ENCODE measurements at places on chromosomes 6 and 20.
A peak's percentile ranks its signal among the peaks of the same experiment; 100 is the strongest.

DNA sequence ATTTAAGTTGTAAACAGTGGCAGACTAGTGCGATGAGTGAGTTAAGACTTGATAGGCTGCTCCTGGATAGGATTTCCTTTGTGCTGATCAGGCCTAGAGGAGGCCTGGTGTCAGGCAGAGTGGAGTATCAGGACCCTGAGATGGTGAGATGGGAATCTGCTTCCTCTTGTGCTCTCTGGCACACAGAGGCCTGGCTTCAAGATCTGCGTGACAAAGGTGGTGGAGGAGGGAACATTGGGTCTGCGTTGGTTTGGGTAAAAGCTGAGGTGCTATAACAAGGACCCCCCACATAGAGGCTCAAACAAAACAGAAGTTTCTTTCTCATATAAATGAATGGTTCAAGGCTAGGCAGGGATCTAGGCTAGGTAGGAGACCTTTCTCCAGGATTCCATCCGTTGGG, 20.3 kb downstream of the SCAND1 start:
- DNase-seq: no peak

DNA sequence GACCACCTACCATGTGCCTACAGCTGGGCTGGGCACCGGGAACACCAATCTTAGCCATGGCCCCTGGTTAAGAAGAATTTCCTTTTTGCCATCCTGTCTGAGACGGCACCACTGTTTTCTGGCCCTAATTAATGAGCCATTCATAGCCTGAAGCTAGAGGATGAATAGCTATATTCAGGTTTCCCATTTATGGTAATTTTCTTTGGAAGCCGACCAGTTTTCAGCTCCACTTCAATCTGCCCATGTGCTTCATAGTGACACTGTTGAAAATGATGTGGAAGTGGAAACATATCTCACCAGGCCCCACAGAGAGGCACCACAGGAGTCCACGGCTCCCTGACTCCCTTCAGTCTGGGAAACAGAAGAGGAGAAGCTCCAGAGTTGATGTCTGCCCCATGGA, 22.6 kb upstream of the ULBP3 start:
- no peak for DNase-seq

GRCh38 chr20:42067596-42067995, 449.4 kb upstream of the CHD6 start:
- DNase-seq: no peak

GRCh38 chr6:108920751-108921150, 72.5 kb downstream of the ARMC2 start:
- no peak for DNase-seq

DNA sequence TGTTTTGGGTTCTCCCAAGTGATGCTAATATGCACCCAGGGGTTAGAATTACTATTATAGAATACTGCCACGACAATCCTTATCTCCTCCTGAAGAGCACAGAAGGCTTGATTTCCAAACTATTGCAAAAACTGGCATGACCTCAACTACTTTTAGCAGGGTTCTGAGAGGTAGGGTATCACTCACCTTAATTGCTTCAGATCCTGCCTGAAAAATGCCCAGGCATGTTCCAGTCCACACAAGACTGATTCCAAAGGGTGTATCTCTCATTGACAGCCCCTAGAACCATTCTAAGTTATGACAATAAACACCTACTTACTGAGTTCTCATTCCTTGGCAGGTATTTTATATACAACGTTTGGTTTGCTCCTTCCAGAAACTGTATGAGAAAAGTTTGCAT, 5.0 kb upstream of the DSE start:
- DNase-seq: no peak

DNA sequence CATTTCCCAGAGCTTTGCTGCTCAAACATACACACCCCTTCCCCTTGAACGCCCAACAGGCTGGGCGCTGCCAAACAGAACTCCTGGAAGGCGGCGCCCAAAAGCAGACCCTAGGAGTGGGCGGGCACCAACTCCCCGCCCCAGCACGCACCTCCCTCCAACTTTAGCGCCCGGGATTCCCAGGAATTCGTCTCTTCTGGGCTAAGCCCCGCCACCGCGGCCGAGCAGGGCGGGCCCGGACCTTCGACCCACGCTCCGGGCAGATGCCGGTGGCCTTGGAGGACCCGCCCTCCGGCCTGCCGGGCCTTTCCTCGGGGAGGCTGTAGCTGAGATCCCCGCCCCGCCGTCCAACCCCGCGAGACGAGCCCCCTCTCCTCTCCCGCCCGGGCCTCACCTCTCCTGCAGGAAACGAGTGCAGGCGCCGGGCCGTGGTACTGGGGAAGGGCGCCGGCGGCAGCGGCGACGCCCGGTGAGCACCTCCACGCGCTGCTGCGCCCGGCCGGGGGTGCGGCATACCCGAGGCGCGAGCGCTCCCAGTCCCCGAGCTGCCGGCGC, 659 bp downstream of the MCUR1 start:
- peak; percentile 79 for DNase-seq

DNA sequence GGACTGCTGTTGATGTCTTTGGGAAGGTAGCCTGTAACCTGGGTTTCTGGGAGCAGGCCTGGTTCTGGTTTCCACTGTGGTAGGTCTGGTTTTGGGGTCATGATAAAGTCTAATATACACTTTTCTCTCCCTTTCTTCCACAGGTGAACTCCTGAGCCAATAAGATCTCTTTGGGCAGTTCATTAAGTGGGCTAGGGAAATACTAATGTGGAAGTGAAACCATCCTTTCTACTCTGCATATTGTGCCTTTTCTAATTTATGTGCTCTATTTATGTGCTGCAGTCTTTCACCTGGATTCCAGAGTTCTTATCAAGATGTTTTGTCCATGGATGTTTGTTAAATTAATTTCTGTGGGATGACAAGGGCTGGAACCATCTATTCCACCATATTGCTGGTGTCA, 165.7 kb upstream of the PTPRK start:
- no peak for DNase-seq

GRCh38 chr20:3406481-3407039, 909 bp downstream of the DNAAF9 start:
- DNase-seq: peak; percentile 46

DNA sequence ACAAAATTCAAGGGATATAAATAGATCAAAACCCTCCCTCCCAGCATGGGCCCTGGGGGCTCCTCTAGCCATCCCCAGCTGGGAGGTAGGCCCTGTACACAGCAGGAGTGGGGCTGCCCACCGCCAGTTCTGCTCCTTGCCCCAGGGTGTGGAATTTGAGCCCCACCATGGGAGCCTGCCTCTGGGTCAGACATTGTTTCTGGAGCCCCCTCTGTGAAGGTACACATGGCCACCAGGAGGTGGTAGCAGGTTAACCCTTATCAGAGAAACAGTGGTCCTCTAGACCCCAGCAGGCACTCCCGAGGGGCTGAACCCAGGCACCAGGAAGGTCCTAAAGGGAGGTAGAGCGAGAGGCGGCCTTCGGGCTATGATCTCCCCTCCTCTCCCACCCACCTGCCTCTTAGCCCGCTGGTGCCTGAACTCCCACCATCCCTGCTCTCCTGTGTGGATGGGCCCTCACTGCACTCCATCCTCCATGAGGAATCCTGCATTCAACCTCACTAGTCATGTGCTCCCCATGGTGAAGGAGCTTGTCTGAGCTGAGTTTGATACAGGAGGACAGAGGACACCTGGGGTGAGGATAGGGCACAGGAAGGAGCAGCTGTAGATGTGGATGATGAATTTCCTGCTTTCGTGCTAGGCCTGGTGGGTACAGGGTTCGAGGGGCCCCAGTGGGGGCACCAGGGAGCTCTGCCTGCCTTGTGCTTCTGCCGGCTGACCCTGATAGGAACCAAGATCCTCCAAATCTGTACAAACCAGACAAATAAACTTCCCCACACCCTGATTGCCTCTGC, 114.9 kb downstream of the GRM4 start:
- DNase-seq: no peak

DNA sequence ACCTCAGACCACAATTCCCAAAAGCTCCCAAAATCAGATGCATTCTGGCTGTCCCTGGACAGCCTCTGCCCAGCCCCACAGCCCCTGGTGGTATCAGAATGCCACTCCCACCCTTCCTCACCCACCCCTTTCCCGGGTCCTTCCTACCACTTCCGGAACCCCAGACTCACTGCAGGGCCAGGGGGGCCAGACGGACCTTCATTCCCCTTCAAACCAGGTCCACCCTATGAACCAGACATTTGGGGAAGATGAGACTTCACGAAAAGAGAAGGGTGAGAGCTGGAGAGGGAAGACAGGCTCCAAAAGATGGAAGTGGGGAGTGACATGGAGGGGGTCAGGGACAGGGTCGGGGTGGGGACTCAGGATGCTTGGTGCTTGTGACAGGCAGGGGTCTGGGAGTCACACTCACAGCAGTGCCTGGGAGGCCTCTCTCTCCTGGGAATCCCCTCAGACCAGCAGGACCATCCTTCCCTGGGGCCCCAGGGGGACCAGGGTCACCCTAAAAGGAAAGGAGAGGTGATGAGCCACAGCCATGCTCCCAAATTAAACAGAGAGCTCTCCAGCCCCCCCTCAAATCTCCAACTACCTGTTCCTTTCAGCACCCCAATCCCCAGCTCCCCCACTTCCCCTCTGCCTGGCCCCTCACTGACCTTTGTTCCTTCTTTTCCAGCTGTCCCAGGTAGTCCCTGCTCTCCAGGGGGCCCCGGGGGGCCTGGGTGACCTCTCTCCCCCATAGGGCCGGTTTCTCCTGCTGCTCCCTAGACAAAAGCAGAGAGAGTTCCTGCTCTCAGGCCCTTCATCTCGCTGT, 20.2 kb downstream of the COL11A2 start:
- DNase-seq: no peak

DNA sequence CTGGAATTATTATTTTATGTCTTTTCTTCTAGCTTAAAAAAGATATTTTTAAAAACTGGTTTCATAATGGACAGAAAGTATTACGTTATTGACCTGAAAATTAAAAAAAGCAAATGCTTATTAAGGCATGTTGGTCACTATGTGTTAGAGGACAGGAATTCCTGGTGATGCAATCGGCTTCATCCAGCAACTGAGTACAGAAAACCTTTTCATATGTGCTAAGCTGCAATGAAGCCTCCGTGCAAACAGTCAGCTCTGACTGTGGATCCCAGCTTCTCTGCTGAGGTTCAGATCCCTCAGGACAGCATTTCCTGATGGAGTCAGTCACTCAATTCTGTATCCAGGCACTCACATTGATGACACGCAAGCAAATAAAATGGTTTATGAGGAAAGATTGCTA, 22.7 kb upstream of the BMP2 start:
- DNase-seq: no peak

DNA sequence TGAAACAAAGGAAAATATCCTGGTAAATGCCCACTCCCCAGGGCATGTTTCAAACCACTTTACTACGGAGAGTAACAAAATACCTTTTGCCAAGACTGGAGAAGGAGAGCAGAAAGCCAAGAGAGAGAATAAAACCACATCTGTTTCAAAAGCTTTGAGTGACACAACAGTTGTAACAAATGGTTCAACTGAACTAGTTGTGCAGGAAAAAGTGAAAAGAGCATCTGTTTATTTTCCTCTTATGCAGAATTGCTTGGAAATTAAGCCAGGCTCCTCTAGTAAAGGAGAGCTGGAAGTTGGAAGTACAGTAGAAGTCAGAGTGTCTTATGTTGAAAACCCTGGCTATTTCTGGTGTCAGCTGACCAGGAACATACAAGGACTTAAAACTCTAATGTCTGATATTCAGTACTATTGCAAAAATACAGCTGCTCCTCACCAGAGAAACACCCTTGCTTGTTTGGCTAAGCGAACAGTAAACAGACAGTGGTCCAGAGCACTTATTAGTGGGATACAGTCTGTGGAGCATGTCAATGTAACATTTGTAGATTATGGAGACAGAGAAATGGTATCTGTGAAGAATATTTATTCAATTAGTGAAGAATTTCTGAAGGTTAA, 2.6 kb downstream of the TDRD6 start:
- DNase-seq: no peak

- DNase-seq: no peak
These were observed 321.7 kb downstream of the CENPW start for GRCh38 chr6:126661646-126662045.

- DNase-seq: no peak
These were observed 1579.3 kb downstream of the HACE1 start for GRCh38 chr6:103280417-103280816.

GRCh38 chr6:132648828-132649227, 10.2 kb downstream of the TAAR1 start:
- DNase-seq: no peak

- no peak for DNase-seq
These were observed 12.0 kb upstream of the BMP7 start for GRCh38 chr20:57278457-57278856.

DNA sequence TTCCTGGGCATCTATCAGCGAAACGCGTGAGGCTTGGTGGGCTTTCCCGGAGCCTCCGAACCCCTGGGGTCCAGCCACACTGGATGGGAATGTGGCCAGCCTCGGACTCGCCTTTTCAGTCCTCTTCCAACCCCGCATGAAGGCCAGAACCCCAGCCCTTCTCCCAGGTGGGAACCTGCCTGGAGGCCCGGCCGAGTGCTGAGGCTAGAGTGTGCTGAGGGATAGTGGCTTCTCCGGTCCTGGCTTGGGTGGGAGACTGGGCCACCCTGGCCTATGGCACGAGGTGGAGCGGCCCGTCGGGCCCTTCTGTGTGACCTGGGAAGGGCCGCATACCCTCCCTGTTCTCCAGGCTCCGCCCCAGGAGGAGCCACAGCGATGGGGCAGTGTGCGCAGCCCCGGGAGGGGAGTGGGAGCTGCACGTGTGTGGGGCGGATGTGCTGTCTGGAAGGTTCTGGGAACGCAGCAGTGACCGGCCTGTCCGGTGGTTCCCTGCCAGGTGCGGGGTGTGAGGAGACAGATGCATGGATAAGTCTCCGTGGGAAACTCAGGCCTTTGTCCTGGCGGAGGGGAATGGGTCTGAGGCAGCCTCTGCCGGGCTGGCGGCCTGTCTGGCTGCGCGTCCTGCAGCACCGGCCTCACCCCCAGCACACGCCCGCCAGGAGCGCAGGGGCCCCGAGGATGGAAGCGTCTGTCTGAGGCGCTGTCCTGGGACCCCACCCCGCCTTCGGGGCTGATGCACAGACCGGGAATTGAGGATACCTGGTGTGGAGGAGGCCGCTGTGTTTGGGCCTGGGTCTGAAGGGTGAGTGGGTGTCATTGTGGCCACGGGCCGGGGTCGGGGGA, 1.1 kb upstream of the BHLHE23 start:
- no peak for DNase-seq

GRCh38 chr6:41545247-41545702, 906 bp upstream of the FOXP4 start:
- no peak for DNase-seq

DNA sequence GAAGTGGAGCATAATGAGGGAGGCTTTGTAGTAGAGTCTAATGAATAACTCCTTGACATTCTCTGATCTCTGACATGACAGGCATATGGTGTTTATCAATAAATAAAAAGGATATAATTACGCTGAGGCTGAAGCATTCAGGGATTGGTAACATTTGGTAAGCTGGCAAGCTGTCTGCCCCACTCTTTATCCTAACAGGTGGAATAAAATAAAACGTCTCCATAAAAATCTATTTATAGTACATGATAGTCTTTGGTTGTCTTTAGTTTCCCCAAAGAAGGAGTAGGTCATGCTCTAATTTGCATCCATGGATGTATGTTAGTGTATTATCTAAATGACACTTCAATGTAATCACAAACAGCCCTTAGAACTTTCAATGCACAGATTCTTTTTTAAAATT, 30.9 kb upstream of the RBM24 start:
- no peak for DNase-seq

- no peak for DNase-seq
These were observed 41.8 kb upstream of the BMP6 start for GRCh38 chr6:7684076-7684475.

GRCh38 chr6:35717449-35718374, 19.1 kb upstream of the ARMC12 start:
- DNase-seq: no peak
